ENCODE measurements at places on chromosomes 6 and 20. TPM values are rescaled to one million over a fixed set of nuclear protein-coding genes. Genes with fewer than 3 reads are reported as not detected.

ZBTB46 gene
- 17.4 TPM for total RNA-seq

GRCh38 chr6:24891004-24891403, 44.8 kb downstream of the RIPOR2 start:
- DNase-seq, result no peak

CLVS2 gene
- total RNA-seq, result not detected

GRCh38 chr6:70857387-70858077, 99.3 kb downstream of the B3GAT2 start:
- DNase-seq, result no peak

KIF25 gene
- not detected for total RNA-seq

All from aorta (tissue), 5 donors.